ENCODE measurements at places on chromosomes 6 and 20.

DNA sequence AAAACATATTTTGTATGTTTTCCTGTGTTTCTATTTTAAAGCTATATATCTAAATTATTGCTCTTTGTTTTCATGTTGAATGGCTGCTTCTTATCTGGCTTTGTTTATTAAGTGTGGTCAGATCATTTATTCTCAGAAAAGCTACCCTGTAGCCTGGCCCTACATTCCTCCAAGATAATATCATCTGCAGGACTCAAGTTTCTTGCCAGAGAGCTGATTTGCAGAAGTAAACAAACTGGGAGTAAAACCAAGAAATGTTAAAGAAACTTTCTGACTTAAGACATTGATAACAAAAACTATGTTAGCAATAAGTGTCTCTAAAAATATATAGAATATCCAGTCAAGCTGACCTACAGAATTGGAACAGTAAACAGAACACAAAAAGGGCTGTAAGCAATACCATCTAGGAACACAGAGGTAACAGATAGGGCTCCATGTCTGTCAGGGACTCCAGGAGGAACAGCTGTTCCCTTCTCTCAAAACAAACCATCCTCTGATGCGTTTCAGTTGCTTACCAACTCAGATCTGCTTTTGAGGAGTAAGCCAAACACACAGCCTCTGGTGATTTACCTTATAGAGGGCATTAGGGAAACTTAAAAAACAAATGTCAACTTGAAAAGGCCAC is 17.5 kb upstream of the CEP85L start:
- no peak for DNase-seq

DNA sequence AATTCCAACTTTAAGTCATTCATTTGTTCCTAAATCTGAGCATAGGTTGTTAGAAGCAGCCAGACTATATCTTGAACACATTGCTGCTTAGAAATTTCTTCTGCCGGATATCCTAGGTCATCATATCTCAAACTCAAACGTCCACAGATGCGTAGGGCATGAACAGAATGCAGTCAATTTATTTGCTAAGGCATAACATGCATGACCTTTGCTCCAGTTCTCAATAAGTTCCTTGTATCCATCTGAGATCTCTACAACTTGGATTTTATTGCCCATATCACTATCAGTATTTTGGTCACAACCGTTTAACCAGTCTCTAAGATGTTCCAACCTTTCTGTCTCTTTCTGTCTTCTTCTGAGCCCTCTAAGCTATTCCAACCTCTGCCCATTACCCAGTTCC is 210.9 kb upstream of the MANEA start:
- no peak for DNase-seq

DNA sequence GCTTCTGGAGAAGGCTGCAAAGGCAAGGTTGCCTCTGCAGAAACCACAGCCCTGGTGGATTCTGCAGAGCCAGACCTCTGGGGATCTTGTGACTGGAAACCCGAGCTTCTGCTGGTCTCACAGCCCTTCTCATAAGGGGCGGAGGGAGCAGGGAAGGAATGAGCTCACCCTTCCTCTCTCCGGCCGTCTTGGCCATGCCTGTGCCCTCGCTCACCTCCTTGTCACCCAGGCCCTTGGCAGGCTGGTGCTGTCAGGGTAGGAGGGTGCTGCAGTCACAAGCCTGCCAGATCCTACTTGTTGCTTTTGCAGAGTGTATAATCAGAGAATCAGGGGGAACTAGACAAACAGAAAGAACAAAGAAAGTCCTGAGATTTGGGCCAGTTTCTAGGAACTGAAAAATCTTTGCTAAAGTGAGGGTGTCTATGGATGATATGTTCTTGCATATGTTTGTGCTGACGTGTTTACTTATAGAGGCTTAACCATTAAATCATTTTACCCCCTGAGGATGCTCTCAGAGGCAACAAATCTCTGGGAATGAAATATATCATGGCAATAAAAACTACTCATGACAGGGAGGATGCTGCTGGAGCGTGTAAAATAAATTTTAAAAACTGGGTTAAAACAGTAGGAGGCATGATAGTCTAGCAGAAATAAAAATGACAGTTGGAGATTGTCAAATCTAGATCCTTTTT is 244.9 kb upstream of the SOX4 start:
- DNase-seq, result peak; percentile 38

DNA sequence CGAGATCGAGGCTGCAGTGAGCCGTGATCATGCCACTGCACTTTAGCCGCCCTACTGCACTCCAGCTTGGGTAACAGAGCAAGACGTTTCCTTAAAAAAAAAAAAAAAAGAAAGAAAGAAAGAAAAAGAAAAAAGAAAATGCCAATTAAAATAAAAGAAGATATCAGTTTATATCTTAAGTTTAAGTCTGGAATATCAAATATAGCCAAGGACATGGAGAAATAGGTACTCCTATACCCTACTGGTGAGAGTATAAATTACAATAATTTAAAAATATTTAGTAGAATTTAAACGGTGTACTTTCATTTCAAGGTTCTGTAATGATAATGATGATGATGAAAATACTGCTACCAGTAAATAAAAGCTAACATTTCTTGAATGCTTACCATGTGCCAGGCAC is 3.8 kb upstream of the TRIM31 start:
- no peak for DNase-seq

- DNase-seq, result no peak
Observed at GRCh38 chr6:111681860-111682259, 76.2 kb upstream of the TRAF3IP2 start.

GRCh38 chr20:15916623-15917022 is 656.6 kb downstream of the KIF16B start:
- DNase-seq, result no peak

- no peak for DNase-seq
Observed at GRCh38 chr20:59308493-59309201, 8.2 kb downstream of the EDN3 start.

- peak; percentile 64 for DNase-seq
Observed at GRCh38 chr6:1396952-1397868, 7.8 kb downstream of the FOXF2 start.

GRCh38 chr6:121344539-121344938 is 10.3 kb upstream of the TBC1D32 start:
- DNase-seq, result no peak

DNA sequence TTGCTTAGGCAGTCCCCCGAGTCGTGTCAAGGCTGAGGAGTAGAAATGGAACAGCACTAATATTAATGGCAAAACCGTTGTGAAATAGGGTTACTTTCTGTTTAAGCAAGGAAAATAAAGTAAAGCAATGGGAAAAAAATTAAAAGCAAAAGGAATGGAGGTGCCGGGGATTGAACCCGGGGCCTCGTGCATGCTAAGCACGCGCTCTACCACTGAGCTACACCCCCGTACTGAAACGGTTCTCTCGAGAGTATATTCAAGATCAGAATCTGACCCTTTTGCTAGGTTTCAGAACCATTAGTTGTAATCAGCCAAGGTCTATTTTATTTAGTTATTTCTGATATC is 85.5 kb downstream of the TRIM27 start:
- DNase-seq, result peak; percentile 28

DNA sequence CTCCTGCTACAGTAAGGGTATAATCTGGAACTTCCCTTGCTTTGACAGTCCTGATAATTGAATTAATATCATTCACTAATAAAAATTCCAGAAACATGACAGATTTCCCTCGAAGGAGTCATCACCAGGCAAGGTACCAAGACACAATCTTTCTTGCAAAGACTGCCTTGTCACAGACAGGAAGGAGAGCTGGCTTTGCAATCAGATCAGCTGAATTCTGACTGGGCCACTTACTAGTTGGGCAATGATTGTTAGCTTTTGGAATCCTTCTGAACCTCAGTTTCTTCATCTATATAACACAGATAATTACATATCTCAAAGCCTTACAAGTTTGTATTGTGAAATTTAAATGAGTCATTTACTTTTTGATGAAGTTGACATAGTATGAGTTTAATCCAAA is 344.2 kb downstream of the RFPL4B start:
- DNase-seq, result peak; percentile 92

DNA sequence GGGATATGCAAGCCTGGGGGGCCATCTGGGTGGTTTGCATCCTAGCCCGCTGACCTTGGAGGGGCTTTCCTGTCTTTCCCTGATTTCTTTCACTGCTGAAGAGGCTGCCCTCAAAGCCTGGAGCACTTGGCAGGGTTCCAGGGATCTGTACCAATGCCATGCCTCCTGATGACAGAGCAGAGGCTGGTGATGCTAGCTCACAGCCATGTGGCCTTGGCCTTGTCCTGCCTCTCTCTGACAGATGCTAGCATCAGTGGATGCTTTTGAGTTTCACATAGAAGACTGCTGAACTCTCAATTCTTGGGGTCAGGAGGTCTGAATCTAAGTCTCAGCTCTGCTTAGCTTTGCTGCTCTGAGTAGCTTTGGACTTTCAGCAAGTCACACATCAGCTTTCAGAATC is 21.9 kb upstream of the RREB1 start:
- DNase-seq, result no peak

DNA sequence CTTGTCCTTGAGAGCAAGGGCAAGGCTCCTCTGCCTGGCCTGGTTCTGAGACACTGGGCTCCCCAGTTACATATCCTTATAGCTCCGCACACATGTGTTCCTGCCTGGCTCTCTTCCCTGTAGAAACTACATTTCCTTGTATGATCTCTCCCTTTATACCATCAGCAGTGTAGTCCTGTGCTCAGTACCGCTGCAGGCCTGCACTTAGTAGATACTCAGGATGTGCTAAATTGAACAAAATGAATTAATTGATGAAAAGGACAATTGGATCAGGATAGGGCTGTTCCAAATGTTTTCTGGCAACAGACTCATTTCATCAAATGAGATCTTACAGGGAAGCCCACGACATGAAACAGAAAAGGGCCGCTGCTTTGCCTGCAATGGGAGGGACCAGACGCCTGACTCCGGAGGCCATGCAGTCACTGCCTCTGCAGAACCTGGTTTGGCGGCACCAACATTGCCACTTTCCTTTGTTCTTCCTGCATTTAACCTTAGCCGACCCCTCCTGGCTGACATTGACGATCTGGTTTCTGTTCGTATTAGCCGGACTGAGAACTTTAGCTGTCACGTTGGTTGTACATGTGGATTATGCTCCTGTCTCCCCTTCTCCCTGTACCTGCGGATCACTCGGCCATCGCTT is 53.3 kb downstream of the CHMP4B start:
- no peak for DNase-seq

DNA sequence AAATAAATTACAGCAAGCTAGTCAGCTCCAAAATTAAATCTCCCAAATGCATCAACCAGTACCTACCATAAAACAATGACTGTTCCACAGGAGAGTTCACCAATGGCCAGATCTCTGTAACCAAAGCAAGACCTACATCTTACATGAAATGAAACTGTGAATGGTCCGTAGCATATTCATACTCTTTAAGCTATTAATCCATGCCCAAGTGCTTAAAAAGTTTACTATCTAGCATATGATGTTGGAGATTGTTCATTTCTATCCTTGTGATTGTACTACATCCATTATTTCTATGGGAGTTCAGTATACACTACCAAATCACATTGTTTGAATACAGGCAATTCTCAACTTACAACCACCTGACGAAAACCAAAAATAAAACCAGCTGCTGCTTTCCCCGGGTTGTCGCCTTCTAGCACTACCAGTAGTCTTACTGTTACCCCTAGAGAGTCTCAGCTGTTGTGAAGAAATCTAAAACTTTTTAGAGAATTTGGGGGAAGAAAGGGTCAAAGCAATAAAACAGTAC is 38.0 kb downstream of the HIVEP2 start:
- no peak for DNase-seq

DNA sequence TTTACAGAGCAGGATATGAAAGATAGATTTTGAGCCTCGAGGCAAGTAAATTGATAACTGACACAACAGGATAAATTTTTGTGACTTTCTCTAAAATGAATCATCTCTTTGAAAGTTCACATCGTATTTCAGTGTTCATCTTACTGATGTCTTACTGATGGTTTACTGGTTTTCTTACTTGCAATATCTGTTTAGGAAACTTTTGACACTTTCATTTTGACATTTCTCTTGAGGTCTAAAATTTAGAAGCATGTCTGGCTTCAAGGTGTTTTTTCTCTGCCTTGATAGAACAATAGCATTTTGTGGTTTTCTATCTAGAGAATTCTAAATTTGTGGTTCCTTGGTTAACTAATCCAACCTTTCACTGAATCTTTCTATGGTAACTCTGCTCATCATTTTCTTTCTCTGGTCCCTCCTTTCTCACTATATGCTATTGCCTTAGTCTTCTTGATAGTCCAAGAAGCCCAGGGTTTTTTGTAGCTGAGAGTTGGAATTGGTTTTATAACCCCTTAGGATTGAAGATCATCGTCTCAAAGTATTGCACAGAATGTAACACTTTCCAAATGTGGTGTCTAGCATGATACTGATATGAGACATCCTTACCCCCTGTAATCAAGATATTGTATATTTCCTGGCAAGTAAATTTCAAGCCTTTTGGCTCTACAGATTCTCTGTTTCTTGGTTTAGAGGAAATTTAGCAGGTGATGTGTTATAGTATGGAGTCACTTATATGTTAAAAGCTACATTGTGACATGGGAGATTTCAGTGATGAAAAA is 98.7 kb downstream of the RNF144B start:
- DNase-seq, result no peak

DNA sequence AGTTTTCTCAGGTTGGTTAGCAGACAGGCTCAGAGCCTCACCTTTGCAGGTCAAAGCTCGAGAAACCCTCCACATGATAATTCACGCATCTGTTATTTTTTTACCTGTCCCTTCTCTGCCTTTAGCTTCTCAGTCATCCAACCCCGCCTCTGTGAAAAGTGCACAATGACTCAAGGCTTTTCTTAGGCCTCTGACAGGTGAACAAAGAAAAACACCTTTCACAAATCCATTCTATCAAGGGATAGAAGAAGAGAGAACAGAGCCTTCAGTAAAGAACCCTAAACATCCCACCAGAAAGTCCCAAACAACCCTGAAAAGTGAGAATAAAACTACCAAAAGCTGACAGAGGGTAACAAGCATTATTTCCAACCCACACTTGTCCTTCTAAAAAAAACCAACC is 178.2 kb downstream of the GJA10 start:
- DNase-seq, result no peak

GRCh38 chr20:8473459-8473858 is 341.4 kb downstream of the PLCB1 start:
- DNase-seq, result no peak

GRCh38 chr20:8019246-8019997 is at the start of gene TMX4:
TSS of gene TMX4 (minus strand) at chr20:8019761. CDS start at chr20:8019613, 148 bp downstream.
- DNase-seq, result peak; percentile 91

- no peak for DNase-seq
Observed at GRCh38 chr6:146866731-146867414, 268.1 kb downstream of the ADGB start.

- no peak for DNase-seq
Observed at GRCh38 chr6:161376367-161376766, 102.5 kb upstream of the AGPAT4 start.

GRCh38 chr6:149084808-149085556 is 232.5 kb upstream of the TAB2 start:
- no peak for DNase-seq

DNA sequence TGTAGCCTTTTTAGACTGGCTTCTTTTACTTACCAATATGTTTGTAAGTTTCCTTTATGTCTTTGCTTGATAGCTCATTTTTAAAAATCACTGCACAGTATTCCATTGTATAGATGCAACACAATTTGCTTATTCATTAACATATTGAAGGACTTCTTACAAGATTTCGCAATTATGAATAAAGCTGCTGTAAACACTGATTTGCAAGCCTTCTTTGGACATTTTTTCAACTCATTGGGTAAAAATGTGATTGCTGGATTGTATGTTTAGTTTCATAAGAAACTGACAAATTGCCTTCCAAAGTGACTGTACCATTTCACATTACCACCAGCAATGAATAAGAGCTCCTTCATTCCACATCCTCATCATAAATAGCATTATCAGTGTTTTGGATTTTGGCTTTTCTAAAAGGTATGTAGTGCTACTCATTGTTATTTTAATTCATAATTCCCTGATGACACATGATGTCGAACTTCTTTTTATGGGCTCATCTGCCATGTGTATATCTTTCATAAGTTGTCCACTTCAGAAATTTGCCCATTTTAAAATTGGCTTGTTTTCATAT is 80.7 kb downstream of the TFAP2B start:
- DNase-seq, result peak; percentile 10

All from GM04504 (cell line).